ENCODE measurements at places on chromosomes 1 and 21.

DNA sequence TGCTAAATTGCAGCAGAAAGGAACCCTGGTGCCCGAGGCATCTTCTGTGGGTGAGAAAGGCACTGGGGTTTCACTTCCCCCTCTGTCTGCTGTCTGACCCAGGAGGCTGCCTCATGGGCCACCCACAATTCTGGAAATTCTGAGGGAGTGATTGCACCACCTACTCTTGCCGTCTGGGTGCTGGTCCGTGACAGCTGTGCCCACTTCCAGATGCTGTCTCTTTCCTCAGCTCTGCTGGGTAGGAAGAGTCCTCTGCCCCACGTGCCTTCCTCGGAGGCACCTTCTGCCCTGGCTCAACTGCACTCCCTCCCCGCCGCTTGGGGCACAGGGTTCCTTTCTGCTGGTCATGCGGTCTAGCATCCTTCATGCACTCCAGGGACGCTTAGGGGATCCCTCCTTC lies 96.3 kb downstream of the ARHGEF10L start:
- peak; percentile 46 for DNase-seq

- no peak for DNase-seq
These were observed 111.8 kb upstream of the USP25 start for GRCh38 chr21:15617964-15618363.

- no peak for DNase-seq
These were observed 51.5 kb upstream of the PTCH2 start for GRCh38 chr1:44894591-44894990.

DNA sequence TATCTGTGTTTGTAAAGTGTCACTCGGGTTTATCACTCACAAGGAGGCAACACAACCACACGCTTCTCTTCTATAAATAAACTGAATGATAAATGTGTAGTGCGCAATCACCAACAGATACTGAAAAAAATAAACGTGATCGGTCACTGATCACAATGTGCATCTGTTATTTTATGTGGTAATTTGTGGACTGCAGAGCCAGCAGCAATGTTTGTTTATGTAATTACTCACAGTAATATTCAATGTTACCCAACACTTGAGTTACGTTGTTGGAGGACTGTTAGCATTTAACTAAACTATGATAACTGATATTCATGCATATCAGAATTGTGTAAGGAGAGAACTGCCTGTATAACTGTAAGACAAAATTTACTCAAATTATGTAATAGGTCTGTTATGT lies 129.6 kb downstream of the USH2A start:
- no peak for DNase-seq

GRCh38 chr1:60571811-60572210 lies 498.2 kb upstream of the C1orf87 start:
- DNase-seq, result no peak

Measured in bone marrow (tissue), 2 donors.